Mesendoderm (in vitro differentiated cells): ENCODE measurements at places on chromosomes 1 and 21.

DNA sequence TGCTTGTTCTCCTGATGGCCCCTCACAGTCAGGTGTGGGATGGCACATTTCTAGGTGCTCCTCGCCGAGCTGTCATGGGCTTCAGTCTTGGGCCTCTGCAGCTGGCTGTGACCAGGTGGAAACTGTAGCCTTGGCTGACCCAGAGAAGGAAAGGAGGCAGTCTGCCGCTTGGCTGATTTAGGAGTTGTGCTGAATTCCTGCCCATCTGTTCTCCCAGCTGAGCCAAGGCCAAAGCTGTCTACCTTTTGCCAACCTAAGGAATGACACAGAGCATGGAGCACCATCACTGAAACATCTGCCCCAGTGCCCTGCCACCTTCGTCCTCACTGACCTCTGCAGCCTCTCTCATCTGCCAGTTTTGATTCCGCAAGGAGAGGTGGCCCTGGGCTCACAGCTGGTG, 27.9 kb downstream of the UTP25 start:
- H3K27ac ChIP-seq, result no peak overlapping the region
- H3K36me3 ChIP-seq, result no peaks in the 10 kb centered on the region
- no peak overlapping the region for H3K4me3 ChIP-seq
- no peaks in the 10 kb centered on the region for H3K4me1 ChIP-seq
- no peak for DNase-seq

DNA sequence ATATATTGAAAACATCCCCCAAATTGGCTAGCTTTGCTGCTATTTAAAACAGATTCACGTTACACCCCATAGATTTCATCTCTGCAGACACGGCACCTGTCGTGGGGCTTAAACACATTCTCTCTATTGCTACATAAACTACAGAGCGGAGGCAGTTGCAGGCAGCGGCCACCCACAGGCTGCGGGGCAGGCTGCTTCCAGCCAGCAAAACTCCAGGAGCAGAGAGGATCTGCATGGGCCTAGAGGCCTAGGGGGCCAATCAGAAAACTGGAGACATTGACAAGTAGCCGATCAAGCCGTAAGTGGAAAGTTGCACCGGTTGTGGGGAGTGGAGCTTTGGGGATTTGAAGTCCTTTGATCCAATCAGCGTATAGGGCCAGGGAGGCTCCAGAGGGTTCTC, 129.0 kb upstream of the KLHDC7A start:
- DNase-seq, result no peak
- no peak overlapping the region for H3K4me3 ChIP-seq
- H3K27me3 ChIP-seq, result no peaks in the 10 kb centered on the region
- no peaks in the 10 kb centered on the region for H3K36me3 ChIP-seq

DNA sequence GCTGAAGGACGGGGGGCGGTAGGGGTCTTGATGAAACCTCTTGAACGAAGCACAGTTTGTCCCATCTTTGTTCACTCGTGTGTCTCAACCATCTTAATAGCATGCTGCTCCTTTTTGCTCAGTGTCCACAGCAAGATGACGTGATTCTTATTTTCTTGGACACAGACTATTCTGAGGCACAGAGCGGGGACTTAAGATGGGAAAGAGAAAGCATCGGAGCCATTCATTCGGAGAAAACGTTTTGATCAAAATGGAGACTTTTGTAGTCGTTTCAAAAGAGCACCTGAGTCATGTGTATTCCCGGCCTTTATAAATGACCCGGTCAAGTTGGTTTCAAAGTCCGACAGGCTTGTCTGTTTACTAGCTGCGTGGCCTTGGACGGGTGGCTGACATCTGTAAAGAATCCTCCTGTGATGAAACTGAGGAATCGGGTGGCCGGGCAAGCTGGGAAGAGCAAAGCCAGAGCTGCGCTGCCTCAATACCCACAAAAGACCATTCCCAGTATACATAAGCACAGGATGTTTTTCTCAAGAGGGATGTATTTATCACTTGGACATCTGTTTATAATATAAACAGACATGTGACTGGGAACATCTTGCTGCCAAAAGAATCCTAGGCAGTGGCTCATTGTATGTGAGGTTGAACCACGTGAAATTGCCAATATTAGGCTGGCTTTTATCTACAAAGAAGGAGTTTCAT, 18.5 kb downstream of the ETS2 start:
- DNase-seq, result no peak
- H3K27ac ChIP-seq, result no peak overlapping the region
- H3K27me3 ChIP-seq, result no peaks in the 10 kb centered on the region
- no peak overlapping the region for H3K4me3 ChIP-seq
- H3K4me1 ChIP-seq, result no peaks in the 10 kb centered on the region

DNA sequence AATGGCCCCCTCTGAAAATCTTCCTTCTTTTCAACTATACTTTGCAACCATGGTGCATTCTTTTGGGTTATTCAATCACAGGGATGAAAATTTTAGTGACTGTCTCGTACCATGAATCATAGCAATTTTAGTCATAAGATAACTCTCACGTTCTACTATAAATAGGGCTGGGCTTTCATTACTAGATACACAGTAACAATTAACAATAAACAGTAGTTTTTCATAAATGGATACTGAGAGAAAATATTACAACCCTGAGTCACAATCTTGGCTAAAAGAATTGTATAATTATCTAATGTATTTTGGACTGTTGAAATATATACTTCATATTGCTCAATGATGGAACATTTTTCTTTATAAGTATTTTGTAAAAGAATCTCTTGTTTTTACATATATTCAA, 96.1 kb downstream of the TEX35 start:
- H3K4me1 ChIP-seq, result no peaks in the 10 kb centered on the region
- no peak overlapping the region for H3K4me3 ChIP-seq
- no peak overlapping the region for H3K27ac ChIP-seq
- DNase-seq, result no peak

DNA sequence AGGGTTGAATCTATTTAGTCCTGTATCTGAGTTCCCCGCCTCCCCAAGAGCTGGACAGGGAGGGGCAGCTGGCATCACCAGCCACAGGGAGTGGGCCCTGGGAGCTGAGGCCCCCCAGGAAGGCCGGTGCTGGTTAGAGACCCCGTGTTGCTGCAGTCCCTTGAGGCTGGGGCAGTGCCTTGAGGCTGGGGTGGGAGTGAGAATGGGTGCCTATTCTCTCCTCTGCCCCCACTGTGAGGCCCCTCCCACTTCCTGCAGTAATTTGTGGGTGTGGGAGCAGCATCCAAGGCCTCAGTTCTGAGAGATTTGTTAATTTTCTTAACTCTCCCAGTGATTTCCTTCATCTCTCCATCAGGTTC, 2.5 kb upstream of the TRAPPC3 start:
- H3K4me1 ChIP-seq, result peaks cover 14% of the 10 kb centered on the region
- H3K27me3 ChIP-seq, result no peaks in the 10 kb centered on the region
- no peak for DNase-seq
- no peak overlapping the region for H3K27ac ChIP-seq

DNA sequence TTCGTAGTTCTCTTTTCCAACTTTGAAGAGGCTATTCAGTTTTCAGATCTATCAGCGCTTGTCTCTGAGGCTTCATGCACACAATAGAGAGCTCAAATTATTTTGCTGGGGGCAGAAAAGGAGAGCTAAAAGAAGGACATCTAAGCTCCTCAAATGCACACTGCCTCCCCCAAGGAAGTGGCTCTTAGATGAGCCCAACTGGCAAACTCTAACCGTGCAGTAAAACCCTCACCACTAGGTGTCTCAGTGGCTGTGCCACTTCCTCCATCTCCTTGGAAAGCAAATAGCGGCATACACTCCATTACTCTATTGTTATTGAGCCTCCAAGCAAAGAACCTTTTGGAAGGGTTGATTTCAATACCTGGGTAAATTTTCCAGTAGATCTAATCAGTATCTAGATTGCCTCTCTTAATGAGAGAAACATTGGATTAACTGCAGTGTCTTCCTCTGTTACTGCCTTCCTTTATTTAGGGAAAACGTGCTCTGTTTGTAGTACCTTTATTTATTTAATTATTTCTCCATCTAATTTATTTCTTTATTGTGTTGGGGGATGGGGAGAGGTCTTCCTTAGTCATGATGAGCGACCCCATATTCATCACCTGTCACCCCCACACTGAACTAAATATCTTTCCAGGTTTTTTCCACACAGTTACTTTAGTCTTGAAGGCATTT, 9.2 kb upstream of the SFPQ start:
- no peak overlapping the region for H3K27ac ChIP-seq
- no peak overlapping the region for H3K4me3 ChIP-seq
- no peaks in the 10 kb centered on the region for H3K4me1 ChIP-seq

GRCh38 chr1:210321131-210321530, 7.6 kb upstream of the HHAT start:
- no peak overlapping the region for H3K27ac ChIP-seq
- H3K4me1 ChIP-seq, result no peaks in the 10 kb centered on the region
- H3K27me3 ChIP-seq, result no peaks in the 10 kb centered on the region
- no peak overlapping the region for H3K4me3 ChIP-seq
- no peaks in the 10 kb centered on the region for H3K36me3 ChIP-seq

DNA sequence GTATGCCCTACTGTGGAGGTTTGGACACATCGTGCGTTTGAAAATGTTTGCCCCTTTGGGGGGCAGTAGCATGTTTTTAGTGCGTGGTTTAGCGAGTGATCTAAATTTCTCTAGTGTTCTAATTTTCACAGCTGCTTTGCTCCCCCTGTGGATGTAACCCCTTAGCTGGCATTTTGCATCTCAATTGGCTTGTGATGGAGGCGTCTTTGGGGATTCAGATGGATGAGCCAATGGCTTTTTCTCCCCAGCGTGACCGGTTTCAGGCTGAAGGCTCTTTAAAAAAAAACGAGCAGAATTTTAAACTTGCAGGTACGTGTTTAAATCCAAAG, 836 bp downstream of the CDC7 start:
- H3K36me3 ChIP-seq, result no peaks in the 10 kb centered on the region
- H3K4me3 ChIP-seq, result peak overlapping the region; percentile 29
- peak overlapping the region; percentile 99 for H3K27ac ChIP-seq
- no peaks in the 10 kb centered on the region for H3K27me3 ChIP-seq

GRCh38 chr1:3221112-3222041, 152.4 kb downstream of the PRDM16 start:
- no peaks in the 10 kb centered on the region for H3K27me3 ChIP-seq
- no peak overlapping the region for H3K27ac ChIP-seq
- no peaks in the 10 kb centered on the region for H3K4me1 ChIP-seq

- no peaks in the 10 kb centered on the region for H3K4me1 ChIP-seq
- H3K27ac ChIP-seq, result no peak overlapping the region
- no peak overlapping the region for H3K4me3 ChIP-seq
- no peaks in the 10 kb centered on the region for H3K36me3 ChIP-seq
- DNase-seq, result no peak
Measured at GRCh38 chr1:241744591-241744990, 92.5 kb downstream of the WDR64 start.

DNA sequence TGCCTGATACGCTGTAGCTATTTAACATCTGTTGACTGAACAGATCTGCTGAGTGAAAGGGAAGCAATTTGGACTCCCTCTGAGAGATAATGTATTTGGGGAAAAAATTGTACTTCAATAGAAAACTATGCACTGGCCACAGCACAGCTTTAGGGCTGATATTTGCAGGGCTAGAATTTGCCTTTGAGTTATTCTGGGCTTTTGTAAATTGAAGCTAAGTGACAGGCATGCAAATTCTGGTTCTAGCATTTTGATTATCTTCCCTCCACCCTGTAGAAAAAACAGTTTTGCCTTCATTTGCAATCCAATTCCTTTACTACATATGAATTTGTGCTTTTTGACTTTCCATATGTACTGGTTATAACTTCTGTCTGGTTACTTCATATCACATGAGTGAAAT, 7.9 kb downstream of the KYAT3 start:
- DNase-seq, result no peak
- H3K4me1 ChIP-seq, result no peaks in the 10 kb centered on the region
- H3K36me3 ChIP-seq, result peaks cover 1% of the 10 kb centered on the region
- no peaks in the 10 kb centered on the region for H3K27me3 ChIP-seq
- no peak overlapping the region for H3K4me3 ChIP-seq

GRCh38 chr1:84750110-84750730, 60.0 kb upstream of the SSX2IP start:
- H3K4me3 ChIP-seq, result no peak overlapping the region
- no peaks in the 10 kb centered on the region for H3K36me3 ChIP-seq
- no peaks in the 10 kb centered on the region for H3K27me3 ChIP-seq
- H3K4me1 ChIP-seq, result no peaks in the 10 kb centered on the region

GRCh38 chr1:30909365-30910068, 959 bp upstream of the SDC3 start:
- peaks cover 13% of the 10 kb centered on the region for H3K4me1 ChIP-seq
- no peak overlapping the region for H3K4me3 ChIP-seq
- peak; percentile 77 for DNase-seq
- no peaks in the 10 kb centered on the region for H3K27me3 ChIP-seq
- H3K27ac ChIP-seq, result no peak overlapping the region
- H3K36me3 ChIP-seq, result no peaks in the 10 kb centered on the region

GRCh38 chr1:162178432-162178831, 108.9 kb downstream of the NOS1AP start:
- H3K4me3 ChIP-seq, result no peak overlapping the region
- H3K27ac ChIP-seq, result no peak overlapping the region
- no peaks in the 10 kb centered on the region for H3K36me3 ChIP-seq
- H3K27me3 ChIP-seq, result no peaks in the 10 kb centered on the region

DNA sequence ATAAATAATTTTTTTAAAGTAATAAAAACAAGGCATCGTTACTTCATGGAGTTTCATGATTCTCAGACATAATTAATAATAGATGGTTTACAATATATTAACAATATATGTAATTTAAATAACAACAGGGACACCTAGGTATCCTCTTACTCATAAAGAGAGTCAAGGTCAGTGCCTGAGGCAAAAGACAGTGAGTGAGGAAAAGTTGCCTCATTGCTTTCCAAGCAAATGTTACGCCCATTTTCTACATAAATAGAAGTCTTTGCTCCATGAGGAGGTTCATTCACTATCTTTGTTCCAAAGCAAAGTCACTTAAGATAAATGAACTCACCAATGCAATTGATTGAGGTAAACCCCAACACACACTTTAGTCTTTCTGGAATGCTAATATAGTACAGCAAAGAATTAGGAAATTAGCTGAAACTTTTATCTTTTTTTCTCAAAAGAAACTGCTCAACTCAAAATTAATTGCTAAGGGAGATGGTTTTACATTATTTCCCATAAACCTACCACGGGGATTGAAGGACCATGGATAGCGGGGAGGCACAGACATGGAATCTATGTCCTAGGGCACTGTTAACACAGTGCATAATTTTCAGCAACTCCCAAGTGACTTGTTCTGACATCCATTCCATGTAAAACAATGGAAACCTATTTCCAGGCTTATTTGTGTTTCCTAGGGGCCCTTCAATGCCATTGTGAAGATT, 19.6 kb downstream of the BCL9 start:
- DNase-seq, result no peak
- peaks cover 3% of the 10 kb centered on the region for H3K4me1 ChIP-seq
- no peak overlapping the region for H3K4me3 ChIP-seq
- H3K27ac ChIP-seq, result no peak overlapping the region
- H3K27me3 ChIP-seq, result no peaks in the 10 kb centered on the region
- no peaks in the 10 kb centered on the region for H3K36me3 ChIP-seq

- no peaks in the 10 kb centered on the region for H3K27me3 ChIP-seq
- H3K36me3 ChIP-seq, result no peaks in the 10 kb centered on the region
- H3K4me3 ChIP-seq, result no peak overlapping the region
- no peaks in the 10 kb centered on the region for H3K4me1 ChIP-seq
- H3K27ac ChIP-seq, result no peak overlapping the region
Measured at GRCh38 chr1:202230061-202230938, 36.7 kb downstream of the LGR6 start.
